ENCODE measurements at places on chromosomes 7 and 10. TPM values are rescaled to one million over a fixed set of nuclear protein-coding genes. Genes with fewer than 3 reads are reported as not detected.

- no peak for DNase-seq
Measured at GRCh38 chr10:15738270-15738925, 18.7 kb upstream of the ITGA8 start.

- peak; percentile 17 for DNase-seq
Measured at GRCh38 chr10:8033812-8034465, 20.5 kb upstream of the GATA3 start.

- DNase-seq: no peak
Measured at GRCh38 chr7:23475576-23475839, 5.2 kb upstream of the IGF2BP3 start.

DNA sequence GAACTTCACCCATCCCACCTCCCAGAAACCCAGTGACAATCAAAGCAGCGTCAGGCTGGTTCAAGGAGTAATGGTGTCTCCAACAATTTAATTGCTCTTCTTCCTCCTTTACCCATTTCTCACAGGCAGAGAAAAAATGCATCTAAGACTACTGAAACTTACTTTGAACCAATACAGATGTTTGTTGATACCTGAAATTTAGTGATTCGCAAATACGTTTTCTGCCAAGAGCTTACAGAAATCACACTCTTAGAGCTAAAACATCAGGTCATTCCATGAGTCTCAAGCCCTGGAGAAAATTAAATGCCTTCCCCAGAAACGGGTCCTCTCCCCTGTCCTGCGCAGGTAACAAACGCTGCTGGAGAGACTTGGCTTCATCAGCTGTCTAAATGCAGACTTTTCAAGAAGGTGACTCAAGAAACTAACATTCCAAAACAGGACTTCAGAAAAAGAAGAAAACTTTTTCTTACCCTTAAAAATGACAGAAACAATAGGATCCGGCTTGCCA is 443 bp downstream of the MYOF start:
- peak; percentile 29 for DNase-seq

GRCh38 chr10:31033147-31033546 is 1.5 kb upstream of the ZNF438 start:
- no peak for DNase-seq

DNA sequence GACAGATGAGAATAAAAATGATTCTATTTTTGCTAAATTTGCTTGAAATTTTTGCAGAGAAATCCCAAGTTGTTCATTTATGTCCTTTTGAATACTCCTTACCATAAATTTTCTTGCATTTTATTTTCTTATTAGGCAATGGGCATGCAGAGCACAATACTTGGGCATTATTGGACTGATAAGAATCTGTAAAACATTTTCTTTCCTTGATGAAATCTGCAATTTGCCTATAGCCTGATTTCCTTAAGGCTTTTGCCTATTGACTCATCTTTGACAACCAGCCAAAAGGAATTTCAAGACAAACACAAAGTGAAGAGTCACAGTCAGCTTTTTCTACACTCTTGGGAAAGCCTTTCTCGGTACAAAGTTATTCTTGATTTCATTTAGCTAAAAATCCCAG is 30.5 kb upstream of the GNAT3 start:
- no peak for DNase-seq

GRCh38 chr7:102431617-102432298 is 1.6 kb upstream of the ORAI2 start:
- peak; percentile 86 for DNase-seq

- no peak for DNase-seq
Measured at GRCh38 chr7:133203490-133203889, 49.4 kb upstream of the EXOC4 start.

DNA sequence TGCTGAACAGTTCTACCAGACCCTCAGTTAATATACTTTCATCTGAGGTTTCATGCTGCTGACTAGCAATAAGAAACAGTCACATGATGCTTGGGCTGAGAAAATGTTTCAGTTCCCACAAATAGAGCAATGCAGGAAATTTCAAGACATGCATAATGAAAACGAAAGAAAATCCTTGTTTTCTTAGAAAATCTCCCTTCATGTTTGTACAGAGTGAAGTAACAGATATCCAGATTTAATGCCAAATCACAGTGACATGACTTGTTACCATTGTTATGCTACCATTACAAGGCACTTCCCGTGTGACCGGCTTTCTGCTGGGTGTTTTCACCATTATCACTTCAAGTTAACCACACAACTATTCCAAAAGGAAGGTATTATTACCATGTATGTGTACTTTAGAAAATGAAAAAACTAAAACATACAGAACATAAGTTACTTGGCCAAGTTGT is 121.7 kb downstream of the DOCK4 start:
- peak; percentile 40 for DNase-seq

GRCh38 chr7:148182264-148182663 is 408.3 kb upstream of the C7orf33 start:
- no peak for DNase-seq

DNA sequence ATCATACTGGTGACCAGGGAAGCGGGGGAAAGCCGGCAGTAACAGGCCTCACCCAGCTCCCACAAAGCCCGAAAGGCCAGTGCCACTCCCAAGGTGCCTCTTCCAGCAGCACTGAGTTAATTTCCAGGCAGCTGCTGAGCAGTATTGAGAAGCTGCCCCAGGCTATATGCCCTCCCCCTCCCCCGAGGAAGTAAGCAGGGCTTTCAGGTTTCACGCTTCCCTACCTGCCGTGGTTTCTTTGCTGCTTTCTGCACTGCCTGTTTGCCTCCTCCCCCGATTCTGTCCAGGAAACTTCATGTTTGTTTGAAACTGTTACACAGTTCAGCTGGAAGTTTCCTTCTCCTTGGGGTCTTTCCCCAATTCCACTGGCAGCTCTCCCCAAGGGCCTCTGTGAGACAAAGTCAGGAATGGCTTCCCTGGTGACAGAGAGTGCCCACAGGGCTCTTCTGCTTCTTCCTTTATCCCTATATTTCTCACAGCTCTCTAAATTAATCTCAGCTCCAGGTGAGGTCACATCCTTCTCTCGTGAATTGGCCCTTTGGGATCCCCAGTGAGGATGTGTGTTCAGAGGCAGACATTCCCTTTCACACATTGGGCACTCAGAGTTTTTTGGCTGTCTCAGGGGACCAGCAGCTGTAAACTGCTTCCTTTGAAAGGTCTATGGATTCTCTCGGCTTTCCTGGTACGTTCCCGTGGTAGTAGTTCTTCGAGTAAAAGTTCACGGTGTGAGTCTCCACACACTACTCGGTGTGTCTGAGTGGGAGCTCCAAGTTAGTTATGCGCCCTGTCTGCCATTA is 19.4 kb downstream of the C1GALT1 start:
- DNase-seq: peak; percentile 76

GRCh38 chr7:132387596-132387995 is 188.7 kb downstream of the PLXNA4 start:
- no peak for DNase-seq

GRCh38 chr10:18246967-18247366 is 106.7 kb downstream of the CACNB2 start:
- DNase-seq: no peak

GRCh38 chr10:110535958-110536891 is 31.3 kb upstream of the SMC3 start:
- peak; percentile 79 for DNase-seq

GRCh38 chr10:6203331-6204062 is 765 bp downstream of the PFKFB3 start:
- peak; percentile 79 for DNase-seq

DNA sequence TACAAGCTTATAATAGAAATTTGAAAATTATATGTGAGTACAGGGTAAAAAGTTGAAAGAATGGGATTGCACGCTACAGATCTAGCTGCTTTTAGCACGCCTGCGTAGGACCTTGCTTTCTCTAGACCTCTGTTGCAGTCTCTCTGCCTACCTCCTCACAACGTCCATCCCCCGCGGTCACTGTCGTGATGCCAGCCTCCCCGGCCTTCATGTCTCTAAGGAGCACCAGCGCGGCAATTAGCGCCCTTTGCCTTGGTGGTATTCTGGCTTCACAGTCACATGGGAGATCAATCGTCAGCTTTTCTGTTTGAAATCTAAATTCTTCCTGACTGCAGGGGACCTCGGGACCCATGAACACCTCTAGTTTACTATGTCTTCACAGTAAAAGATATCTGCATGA is 131.3 kb downstream of the EGFR start:
- no peak for DNase-seq

- DNase-seq: no peak
Measured at GRCh38 chr7:92808635-92809034, 27.7 kb downstream of the CDK6 start.

- no peak for DNase-seq
Measured at GRCh38 chr7:158834878-158835784, 5.8 kb upstream of the ESYT2 start.

DNA sequence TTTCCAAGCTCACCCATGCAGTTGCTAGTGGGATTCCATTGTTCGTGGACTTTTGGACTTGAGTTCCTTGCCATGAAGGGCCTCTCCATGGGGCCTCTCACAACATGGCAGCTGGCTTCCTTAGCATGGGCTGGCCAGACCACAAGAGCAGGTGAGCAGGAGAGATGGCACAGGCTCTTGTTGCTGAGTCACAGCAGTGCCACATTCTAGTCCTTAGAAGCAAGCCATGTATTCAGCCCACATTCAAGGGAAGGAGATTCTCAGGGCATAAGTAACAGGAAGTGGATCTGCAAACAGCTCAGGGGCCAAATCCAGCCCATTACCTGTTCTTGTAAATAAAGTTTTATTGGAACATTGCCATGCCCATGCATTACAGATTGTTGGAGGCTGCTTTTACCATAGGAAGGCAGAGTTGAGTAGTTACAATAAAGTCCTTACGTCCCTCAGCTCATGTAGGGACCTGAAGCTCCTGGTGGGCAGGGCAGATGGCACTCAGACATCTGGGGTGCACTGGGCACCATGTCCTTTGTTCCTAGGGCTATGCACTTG is 481.5 kb upstream of the FOXK1 start:
- DNase-seq: no peak

DNA sequence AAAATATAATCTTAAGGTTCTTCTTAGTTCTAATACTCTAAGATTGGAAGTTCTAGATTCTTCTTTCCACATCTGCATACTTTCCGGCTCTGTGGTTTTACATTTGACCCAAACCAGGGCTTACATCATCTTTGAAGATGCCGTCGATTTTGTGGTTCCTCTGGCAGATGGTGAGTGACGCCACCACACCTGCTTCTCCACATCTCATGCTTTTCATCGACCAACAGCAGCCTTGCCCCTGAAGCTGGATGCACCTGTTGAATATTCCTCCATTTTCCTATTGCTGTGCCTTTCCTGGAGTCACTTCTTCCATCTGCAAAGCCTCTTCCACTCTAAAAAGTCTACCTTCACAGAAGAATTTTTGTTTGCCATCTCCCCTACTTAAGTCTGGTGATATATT is 121.3 kb downstream of the PRKCQ start:
- no peak for DNase-seq

DNA sequence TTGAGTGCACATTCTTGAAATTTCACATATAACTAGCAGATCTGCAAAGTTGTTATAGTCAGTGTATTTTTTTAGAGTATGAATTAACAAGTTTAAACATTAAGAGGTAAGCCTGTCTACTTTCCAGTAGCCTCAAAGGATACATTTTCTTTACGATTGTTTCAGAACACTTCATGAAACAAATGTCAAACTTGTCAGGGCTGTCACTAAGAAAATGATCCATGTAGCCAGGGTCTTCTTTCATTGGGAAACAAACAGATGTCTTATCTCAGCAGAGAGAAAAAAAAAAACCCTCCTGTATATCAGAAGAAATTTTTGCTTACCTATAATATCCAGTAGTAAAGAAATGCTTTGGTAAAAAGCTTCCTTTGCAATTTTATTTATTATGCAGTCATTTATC is 192.4 kb downstream of the PHF14 start:
- no peak for DNase-seq

DNA sequence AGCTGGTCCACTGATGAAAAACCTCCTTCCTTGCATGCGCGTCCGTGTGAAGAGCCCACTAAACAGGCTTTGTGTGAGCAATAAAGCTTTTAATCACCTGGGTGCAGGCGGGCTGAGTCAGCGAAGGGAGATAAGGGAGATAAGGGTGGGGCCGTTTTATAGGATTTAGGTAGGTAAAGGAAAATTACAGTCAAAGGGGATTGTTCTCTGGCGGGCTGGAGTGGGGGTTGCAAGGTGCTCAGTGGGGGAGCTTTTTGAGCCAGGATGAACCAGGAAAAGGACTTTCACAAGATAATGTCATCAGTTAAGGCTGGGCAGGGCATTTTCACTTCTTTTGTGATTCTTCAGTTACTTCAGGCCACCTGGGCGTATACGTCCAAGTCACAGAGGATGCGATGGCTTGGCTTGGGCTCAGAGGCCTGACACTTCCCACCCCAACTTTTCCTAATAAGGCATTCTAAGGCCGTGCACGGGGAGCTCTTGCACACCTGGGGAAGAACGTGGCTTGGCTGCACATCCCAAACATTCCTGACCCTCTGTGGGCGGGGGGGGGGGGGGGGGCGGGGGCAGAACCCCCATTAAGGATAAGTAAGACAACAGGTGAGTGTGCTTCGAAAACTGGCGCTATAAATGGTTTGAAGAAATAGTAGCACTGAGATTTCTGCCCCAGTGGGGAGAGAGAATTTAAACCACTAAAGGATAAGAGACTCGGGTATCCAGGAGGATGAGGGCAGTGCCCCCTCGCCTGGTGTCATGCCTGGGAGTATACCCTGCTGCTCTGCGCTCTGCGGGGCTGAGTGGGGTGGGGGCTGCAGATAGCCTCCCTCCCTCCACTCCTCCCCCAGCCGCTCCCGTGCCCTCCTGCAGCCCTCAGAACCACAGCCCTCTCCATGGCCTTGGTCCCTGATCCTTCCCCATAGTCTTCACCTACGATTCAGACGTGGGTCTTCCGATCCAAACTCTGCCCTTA is 217.6 kb downstream of the MLLT10 start:
- no peak for DNase-seq

DNA sequence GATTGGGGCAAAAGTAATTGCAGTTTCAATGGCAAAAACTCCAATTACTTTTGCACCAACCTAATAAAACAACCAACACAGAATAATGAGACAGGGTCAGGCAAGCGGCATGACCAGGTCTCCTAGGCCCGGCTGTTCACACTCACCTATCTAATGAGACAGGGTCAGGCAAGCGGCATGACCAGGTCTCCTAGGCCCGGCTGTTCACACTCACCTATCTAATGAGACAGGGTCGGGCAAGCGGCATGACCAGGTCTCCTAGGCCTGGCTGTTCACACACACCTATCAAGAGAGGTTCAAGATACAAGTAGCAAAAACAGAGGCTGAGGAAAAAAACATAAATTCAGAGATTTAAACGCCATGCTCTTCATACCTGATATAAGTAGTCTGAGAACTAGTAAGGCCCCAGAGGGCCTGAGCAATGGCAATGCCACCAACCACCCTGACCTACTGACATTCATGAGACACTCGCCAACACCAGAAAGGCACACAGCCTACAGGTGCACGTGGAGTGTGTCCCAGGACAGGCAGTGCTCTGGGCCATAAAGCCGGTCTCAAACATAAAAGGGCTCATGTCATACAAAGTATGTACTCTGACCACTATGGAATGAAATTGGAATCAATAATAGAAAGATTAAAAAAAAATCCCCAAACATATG is 40.6 kb upstream of the NCAPG2 start:
- DNase-seq: no peak

CPA1 gene
- not detected for total RNA-seq

TAC1 gene
- total RNA-seq: not detected

SPAM1 gene
- not detected for total RNA-seq

H2BK1 gene
- total RNA-seq: 3.1 TPM

EBF3 gene
- 0.07 TPM for total RNA-seq

CTAGE6 gene
- total RNA-seq: 1.9 TPM
